Stimulated activated CD4-positive, alpha-beta T cell treated with anti-CD3 and anti-CD28 coated beads, Interleukin-1b, Interleukin-23, amount 100 ng/mL, for 1 hour (primary cell): ENCODE measurements at places on chromosomes 6 and 20.

DNA sequence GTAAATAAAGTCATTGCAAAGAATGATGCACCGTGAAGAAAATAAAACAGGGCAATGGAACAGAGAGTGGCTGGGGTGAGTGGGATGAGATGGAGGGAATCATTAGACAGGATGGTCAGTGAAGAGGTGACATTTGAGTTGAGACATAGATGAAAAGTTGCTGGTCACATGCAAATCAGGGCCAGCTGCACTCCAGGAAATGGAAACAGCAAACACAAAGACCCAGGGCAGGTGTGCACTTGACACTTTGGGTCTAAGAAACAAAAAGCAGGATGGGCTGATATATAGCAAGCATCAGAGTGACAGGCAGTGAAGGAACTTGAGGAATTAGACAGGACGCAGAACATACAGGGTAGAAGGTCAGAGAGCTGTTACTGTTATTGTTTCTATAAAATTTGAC lies 171.5 kb upstream of the RIPOR2 start:
- DNase-seq, result no peak

GRCh38 chr6:140043762-140044378 lies 669.4 kb upstream of the CITED2 start:
- DNase-seq, result no peak

DNA sequence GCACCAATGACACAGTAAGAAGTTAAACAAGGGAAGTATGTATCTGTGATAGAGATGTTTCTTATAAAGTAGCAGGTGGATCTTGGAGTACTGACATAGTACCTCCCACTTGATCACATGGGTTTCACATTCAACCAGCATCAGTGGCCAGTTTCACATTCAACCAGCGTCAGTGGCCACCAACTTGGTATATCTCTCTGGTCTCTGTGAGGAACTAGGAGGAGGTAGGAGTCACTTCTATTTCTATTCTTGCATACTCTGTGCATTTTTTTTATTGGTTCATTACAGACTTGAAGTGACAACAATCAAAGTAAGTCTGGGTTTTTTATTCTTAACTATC lies 200.3 kb upstream of the SIM1 start:
- DNase-seq, result no peak

DNA sequence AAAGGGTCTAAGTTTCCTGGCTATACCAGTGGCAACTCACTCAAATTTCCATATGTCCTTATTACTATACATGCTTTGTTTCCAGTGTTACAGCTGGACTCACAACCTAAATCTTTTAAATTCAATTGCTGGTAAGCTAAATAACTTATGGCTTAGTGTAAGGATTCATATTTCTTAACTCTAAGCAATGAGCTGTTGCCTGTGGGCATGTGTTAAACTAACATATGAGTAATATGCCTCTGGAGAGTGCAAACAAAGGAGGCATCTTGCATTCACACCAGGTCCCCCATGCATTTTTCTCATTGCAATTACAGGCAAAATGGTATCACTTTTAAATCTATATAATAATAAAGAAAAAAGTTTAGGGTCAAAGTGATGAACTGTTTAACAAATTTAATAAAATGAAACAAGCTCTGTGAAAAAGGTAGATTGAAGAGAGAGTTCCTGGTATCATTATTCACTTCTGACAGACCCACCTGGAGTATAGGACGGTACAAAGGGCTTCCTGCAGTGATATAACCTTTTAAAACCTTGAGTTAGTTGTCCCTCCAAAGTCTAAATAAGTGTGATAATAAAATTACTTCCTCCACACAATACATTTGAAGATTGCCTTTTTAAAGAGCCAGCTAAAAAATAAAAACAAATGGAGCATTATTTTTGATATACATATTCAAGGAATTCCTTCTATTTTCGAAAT lies 57.6 kb upstream of the HMGCLL1 start:
- DNase-seq, result no peak

DNA sequence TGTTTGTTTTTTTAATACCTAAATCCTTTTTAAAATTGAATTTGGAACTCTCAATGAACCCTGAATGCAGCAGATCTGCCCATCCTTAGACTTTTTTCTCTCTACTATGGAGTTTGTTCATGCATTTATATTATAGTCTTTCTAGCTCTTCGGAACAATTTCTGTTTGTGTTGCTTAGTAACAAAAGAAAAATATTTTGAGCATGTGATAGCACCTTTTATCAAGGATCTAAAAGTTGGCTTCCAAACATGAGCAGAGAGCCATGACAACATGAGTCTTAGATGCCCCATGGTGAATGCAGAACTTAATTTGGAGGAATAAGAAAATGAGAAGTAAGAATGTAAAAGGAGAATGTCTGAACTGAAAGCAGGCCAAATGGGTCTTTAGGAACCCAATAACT lies 133.7 kb downstream of the EDN1 start:
- DNase-seq, result no peak
